ENCODE measurements at places on chromosomes 4 and X.

GRCh38 chrX:149374751-149375150, 130.4 kb downstream of the IDS start:
- ATAC-seq: no peak

DNA sequence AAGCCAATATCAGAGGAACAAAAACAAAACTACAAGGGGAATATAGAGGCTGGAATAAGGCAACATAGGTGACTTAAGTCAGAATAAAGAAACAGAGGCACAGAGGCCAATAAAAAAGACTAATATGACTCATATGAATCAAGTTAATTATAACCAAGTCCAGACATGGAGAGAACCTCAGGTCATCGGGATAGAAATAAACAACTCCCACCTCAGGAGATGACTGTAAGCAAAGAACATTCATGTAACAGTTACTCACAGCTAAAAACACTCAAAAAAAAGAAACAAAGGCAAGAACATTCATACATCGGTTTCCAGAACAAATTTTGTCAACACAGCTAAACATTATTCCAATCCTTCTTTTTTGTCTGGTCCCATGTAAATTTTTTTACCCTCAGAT, 60.3 kb upstream of the RXFP1 start:
- no peak for ATAC-seq

GRCh38 chr4:35541146-35541887, 703.0 kb downstream of the ARAP2 start:
- no peak for ATAC-seq

GRCh38 chr4:146582864-146583263, 55.8 kb upstream of the POU4F2 start:
- ATAC-seq: no peak

- peak; percentile 67 for ATAC-seq
Observed at GRCh38 chrX:118495958-118496762, 545 bp downstream of the DOCK11 start.

DNA sequence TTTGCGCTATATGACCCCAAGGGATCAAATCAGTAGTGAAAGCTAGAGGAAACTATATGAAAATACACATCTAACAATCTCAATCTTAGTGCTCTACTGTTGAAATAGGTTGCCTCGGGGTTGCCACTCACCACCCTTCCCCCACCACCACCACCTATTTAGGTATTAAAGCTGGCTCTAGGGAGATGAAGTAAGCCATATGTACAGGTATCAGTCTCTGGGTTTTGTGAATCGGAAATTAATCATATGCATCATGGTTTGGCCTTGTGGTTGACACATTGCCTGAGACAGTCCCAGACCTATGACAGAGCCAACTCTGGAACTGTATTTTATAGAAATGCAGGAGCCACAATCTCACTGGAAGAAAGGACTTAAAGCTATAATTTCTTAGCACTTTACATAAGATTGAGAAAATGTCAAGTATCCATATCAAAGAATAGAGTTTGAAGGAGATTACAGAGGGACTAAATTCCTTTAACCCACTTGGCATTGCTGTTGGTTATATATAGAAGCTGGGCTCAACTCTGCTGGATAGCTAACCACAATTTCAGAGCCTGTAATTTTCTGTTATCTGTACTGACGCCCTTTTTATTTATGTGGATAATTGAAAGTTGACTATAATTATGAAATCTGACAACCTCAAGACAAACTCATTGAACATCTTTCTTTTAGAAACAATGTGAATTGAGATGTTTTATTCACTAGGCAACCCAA, 26.7 kb upstream of the BMP2K start:
- ATAC-seq: peak; percentile 37

- ATAC-seq: no peak
Observed at GRCh38 chrX:119235051-119235511, 1.0 kb upstream of the PGRMC1 start.

DNA sequence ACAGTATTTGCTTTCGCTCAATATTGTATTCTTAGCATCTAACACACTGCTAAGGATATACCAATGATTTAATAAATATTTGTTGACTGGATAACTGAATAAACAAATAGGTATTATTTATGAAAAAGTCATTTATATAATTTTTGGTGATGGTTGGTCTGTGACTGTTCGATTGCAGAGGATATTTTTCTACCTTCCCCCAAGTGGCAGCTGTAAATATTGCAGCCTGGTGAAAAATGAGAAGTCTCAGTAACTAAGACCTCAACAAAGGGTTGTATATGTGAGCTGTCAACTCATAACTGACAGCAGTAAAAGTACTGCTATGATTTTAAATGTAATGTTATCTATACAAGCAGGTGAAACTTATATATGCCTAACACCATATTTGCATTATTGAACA, 36.0 kb downstream of the HTR2C start:
- ATAC-seq: no peak

GRCh38 chrX:39249999-39250398, 448.7 kb downstream of the MID1IP1 start:
- peak; percentile 45 for ATAC-seq

- no peak for ATAC-seq
Observed at GRCh38 chr4:48772556-48772955, 7.5 kb downstream of the FRYL start.

DNA sequence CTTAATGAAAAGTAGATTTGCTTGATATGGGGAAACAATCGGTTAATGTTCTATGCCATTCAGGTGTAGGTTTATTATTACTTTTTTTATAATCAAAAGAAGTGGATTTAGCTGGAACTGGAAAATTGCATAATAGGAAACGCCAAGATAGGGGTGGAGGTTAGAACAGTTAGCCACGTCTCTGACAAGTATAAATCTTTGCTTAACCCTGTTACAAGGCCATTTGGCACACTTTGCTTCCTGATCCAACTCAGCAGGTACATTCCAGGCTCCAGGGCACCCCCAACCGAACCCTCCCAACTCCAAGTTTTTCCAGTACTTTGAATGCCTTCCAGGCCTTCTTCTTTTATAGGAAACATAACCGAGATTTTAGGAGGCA, 50.6 kb upstream of the ACSL4 start:
- ATAC-seq: no peak

DNA sequence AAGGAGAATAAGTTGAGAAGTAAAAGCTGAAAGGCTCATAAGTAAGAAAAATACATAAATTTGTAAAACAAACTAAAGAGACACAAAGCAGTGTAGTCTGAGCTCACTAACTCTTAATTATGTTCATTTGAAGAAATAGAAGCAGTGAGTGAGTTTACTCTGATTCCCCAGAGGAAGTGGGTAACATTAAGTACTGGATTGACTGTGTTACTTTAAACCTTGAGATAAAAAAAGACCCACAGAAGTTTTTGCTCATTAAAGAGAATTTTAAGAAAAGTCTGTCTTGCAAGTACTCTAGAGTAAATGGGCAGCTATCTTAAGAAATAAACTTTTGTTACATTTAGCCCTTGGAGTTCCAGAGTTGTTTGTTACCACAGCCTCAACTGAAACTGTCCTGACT, 2466.9 kb downstream of the PCDH7 start:
- ATAC-seq: no peak

GRCh38 chrX:9122519-9123245, 88.8 kb upstream of the FAM9B start:
- no peak for ATAC-seq

DNA sequence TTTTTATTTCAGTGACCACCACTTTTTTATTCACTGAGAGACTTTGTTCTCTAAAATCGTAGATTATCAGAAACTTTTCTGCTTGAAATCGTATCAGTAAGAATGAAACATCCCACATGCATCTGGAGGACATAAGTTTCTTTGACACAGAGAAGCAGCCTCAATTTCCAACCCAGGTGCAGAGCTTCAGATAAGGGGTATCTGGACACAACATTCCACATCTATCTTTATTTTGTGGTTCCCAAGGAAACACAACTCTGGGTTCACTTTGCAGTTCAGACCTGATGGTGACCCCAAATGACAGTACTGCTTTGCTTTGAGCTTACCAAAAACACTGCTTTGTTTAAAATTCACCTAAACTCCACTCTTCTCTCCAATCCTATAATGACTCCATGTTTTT, 1.3 kb upstream of the CLCN5 start:
- no peak for ATAC-seq

GRCh38 chrX:9832811-9833210, 46.6 kb downstream of the SHROOM2 start:
- ATAC-seq: no peak

GRCh38 chr4:169229571-169230028, 41.2 kb downstream of the SH3RF1 start:
- ATAC-seq: peak; percentile 43

DNA sequence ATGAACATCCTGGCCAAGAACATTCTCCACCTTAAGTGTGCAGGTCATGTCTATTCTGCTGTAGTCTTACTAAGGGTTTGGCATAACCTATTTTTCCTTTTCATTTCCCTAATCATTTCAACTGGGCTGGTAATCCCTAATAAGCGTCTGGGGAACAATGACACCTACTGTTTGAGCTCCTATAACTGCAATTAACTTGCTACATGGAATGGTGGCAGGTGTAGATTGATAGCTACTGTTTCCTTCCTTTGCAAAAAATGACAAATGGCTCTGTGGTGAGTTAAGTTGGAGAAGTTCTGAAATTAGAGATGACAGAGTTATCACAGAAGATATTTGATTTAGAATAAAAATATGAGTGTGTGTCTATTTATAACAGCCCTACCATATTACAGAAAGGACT, 104.5 kb upstream of the NAP1L5 start:
- ATAC-seq: no peak

- no peak for ATAC-seq
Observed at GRCh38 chr4:679629-680028, 5.3 kb downstream of the MYL5 start.

- no peak for ATAC-seq
Observed at GRCh38 chr4:13750594-13750993, 123.1 kb upstream of the BOD1L1 start.

- ATAC-seq: no peak
Observed at GRCh38 chrX:40167850-40168479, 70.2 kb upstream of the BCOR start.

DNA sequence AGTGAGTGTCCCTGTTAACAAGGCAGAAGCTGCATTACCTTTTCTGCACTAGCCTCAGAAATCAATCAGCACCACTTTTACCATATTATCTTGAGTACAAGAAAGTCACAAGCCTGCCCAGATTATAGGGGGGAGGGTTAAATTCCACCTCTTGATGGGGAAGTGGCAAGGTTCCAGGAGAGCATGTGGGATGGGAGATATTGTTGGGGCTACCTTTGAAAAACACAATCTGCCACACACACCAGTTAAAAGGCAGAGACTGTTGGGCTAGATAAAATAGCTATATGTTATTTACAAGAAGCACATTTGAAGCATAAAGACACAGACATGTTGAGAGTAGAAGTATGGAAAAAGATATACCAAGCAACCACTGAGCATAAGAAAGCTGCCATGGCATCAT, 6.6 kb upstream of the AVPR2 start:
- no peak for ATAC-seq

- no peak for ATAC-seq
Observed at GRCh38 chrX:7153231-7153630, 5.3 kb upstream of the PUDP start.

- no peak for ATAC-seq
Observed at GRCh38 chrX:134544513-134545151, 84.7 kb downstream of the HPRT1 start.

DNA sequence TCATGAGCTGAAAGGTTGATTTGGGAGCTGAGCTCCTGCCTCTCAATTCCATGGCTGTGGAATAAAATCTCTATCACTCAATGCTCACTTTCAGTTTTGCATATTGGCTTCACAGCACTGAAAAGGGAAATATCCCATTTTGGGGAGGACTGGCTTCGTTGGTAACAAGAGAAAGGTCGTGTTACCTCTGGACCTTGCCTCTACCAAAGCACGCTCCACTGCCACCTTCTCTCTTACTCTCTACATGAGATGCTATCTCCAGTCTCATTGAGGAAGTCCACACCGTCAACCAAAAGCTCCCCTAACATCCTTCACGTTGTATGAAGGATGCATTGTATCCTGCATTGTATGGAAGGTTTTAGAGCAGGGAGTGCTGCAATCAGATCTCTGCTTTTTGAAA, 195.0 kb upstream of the LDB2 start:
- no peak for ATAC-seq

- no peak for ATAC-seq
Observed at GRCh38 chr4:76535603-76536372, 100.8 kb downstream of the SHROOM3 start.

GRCh38 chr4:56139241-56139827, 190.6 kb downstream of the CEP135 start:
- ATAC-seq: no peak

DNA sequence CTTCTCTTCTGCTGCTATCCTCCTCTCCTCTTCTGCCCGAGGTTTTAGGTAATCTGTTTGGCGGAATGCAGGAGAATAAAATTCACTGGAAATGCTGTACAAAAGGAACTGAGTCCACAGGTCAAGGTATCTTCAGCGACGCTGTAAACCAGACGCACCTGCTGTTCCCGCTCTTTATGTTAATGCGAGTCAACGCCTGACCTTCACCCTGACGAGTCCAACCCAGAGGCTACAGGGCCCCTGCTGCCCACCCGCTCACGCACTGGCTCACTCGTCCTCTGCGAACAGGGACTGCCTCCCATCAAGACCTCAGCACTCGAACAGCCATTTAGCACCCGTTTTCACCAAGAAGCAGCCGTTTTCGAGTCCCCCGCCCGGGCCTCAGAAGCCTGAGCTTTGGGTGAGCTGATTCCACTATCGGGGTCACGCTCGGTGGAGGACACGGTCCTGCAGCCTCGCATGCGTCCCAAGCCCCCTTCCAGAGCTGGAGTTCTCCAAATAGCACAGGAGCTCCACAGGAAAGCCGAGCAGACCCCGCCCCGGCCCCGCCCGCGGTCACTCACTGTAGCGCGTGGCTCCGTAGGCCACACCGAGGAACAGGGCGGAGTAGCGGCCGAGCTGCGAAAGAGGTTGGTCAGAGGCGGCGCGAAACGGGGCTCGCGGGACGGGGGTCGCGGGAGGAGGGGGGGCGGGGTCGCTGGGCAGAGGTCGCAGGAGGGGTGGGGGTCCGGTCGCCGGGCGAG, 556 bp downstream of the ATP5ME start:
- no peak for ATAC-seq

DNA sequence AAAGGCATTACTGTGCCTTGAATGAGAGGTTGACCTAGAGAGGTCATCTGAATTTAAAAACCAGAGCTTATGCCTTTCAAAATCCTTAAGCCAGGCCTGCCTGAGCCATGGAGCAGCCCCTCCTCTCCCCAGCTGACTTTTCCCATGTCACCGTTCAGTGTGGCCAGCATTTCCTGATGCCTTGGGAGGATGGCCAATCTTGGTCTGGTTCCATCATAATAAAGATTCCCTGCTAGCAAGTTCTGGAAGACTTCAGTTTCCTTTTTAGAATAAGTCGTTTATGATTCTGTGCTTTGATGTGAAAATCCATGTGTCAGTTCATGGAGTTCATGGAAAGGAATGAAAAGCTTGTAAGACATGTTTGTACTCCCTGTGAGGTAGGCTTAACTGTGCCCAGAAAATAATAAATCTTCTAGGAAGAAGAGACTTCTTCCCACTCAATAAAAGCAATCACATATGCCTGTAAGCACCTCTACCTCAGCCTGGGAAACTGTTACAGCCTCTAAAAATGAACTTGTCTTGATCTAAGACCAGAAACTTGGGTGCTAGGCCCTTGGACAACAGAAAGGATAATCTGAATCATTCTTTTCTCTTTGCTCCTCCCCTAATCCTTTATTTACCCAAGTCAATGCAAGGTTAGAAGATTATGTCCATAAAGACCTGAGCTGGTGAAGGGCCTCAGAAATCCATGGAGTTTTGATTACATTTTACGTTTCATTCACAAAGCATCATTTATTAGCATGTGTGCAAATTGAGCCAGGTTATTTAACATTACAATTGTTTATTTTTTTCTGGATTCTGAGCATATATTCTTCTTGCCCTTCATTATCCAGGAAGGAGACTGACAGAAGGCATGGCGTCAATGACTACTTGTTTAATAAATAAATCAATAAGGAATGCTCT, 84.0 kb upstream of the TBC1D9 start:
- ATAC-seq: no peak

GRCh38 chr4:98470831-98471230, 187.6 kb downstream of the TSPAN5 start:
- no peak for ATAC-seq
